ENCODE measurements at places on chromosomes 11 and 22.

DNA sequence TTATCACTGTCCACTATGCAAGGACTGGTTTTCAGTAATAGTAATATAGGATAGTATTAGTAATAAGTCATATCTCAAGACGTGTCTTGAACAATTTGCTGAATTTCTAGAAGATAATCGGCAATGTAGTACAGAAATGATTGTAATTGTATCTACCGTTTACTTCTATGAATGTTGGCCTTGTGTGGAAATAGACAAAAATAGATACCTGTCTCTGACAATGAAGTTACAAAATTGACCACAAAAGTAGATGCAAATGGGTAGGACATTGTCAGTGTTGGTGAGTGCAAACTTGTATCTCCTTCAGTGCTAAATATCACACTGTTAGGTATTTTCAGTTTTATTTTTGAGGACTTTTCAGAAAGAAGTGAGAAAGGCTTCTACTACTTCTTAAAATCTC, 43.1 kb downstream of the SVIP start:
- no peak for DNase-seq

DNA sequence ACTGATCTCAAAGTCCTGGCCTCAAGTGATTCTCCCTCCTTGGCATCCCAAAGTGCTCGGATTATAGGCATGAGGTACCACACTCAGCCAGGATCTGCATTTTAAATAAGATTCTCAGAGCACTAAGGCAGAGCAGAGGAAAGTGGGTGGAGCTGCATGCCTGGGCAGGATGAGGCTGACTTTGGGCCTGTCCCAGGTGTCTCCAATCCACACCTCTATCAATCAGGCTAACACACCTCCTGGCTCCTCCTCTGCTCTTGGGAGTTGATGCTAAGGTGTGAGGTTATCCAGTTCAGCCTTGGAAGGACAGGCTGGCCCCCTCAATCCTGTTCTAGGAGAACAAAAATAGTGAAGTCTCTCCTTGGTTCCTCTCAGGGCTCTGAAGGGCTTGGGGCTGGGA, 30.2 kb upstream of the P2RY2 start:
- DNase-seq = no peak

DNA sequence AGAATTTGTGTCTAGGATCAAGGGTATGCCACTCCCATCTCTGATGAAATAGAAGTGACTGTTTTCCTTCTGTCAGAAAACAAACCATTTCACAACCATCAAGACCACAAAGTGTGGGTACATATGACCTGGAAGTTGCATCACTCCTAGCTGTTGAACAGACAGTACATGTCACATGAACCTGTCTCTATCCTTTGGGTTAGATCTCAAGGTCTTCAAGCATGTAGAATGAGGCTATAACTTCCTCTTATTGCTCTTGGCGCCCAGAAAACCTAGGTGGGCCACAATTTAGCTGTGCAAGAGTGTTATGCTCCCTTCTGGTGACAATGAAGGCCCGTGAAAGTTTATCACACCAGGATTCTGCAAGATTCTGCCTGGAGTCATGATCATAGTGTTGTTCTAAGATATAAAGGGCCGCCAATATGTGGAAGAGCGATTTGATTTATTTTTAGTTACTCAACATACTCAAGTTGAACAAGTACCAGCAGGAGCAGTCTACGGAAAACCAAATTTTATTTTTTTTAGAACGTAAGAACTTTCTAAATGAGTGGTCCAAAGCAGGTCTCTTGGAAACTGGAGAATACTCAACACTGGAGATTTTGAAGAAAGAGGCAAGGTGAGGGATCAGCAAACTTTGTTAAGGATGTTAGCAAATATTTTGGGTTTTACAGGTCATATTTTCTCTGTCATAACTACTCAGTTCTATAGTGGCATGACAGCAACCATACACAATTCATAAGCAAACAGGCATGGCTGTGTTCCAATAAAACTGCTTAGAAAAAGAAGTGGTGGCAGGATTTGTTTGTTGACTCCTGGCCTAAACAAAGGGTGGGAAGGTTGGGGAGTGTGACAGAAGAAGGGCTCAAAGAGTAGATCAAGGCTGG, 101.8 kb downstream of the USP35 start:
- no peak for DNase-seq

DNA sequence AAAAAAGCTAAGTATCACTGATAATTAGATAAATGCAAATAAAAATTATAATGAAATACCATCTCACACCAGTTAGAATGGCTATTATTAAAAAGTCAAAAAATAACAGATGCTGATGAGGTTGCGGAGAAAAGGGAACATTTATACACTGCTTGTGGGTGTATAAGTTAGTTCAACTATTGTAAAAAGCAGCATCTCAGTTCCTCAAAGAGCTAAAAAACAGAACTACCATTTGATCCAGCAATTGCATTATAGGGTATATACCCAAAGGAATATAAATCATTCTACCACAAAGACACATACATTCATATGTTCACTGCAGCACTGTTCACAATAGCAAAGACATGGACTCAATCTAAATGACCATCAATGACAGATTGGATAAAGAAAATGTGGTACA, 120.3 kb upstream of the ZBED5 start:
- DNase-seq = no peak

DNA sequence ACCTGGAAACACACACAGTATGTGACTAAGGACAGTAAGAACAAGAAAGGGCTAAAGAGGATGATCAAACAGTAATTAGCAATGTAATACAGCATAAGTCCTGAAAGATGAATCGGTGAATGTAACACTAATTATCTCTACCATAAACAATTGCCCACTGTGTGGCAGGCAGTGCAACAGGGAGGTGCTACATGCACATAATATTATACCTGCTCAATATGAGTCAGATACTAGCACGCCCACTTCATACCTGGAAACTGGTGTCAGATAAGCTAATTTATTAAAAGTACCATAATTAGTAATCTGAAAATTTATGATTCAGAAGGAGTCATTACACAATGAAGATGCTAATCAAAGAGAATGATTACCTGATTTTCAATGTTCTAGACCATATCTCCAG, 14.9 kb downstream of the CASP12 start:
- no peak for DNase-seq

GRCh38 chr11:119168471-119169281, at the start of gene NLRX1:
Gene NLRX1 (plus strand): TSS chr11:119168725. CDS start chr11:119171404, 2,679 bp downstream.
- DNase-seq = no peak

GRCh38 chr22:17369439-17370025, at the start of gene CECR2:
Gene CECR2 (plus strand): TSS chr22:17369460. CDS start chr22:17369784, 324 bp downstream.
- no peak for DNase-seq

- peak; percentile 50 for DNase-seq
These were observed at the start of gene ESAM for GRCh38 chr11:124762105-124762623. Gene ESAM (minus strand): TSS chr11:124762290. CDS start chr11:124762154, 136 bp downstream.

DNA sequence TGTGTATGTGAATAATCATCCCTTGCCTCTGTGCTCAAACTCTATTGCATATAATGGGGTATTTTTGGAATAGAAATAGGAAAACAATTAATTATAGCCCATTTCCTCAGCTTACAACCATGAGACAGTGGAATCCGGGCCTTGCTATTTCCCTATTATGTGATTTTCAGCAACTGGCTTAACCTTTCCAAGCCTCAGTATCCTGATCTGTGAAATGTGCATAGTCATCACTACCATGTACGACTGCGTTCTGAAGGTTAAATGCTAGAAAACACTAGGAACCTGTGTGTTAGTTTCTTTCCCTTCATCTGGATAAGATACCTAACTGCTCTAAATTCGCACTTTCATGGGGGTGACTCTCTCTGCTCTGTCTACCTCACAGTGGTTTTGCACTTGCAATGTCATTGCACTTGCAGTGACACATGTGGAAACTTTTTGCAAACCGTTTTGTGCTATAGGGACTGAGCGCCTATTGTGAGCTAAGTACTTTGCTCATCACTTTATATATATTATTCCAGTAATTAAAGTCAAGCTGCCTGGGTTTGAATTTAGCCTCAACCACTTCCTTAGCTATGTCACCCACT, 48.3 kb downstream of the IRAG1 start:
- no peak for DNase-seq

DNA sequence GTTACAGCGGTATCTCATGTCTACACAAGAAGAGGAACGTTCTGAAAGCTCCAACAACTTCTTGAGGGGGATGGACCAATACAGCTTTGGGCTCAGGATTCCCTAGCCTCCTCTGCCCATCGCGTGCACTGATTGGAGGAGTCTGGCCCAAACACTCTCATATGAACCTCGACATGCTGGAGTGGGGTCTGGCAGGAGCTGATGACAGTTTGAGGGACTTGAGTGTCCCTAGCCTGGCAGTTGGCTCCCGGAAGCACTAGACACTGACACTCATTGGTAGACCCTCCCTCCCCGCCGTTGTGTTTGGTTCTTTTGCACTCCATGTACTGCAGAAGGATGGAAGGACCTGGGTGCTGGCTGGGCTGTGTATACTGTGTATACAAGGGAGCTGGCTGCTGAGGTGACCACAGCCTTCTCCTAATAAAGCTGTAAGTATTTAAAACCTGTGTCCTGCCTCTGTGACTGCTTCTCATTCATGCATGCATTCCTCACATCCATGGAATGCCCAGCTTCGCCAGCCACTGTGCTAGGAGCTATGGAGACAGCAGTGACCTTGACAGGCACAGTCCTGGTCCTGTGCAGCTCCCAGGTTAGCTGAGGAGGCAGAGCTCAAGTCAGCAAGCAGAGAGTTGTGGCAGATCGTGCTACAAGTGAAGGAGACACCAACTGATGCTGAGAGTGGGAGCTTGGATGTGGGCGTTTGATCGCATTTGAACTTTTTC, 27.9 kb downstream of the ADAMTS15 start:
- DNase-seq = no peak

DNA sequence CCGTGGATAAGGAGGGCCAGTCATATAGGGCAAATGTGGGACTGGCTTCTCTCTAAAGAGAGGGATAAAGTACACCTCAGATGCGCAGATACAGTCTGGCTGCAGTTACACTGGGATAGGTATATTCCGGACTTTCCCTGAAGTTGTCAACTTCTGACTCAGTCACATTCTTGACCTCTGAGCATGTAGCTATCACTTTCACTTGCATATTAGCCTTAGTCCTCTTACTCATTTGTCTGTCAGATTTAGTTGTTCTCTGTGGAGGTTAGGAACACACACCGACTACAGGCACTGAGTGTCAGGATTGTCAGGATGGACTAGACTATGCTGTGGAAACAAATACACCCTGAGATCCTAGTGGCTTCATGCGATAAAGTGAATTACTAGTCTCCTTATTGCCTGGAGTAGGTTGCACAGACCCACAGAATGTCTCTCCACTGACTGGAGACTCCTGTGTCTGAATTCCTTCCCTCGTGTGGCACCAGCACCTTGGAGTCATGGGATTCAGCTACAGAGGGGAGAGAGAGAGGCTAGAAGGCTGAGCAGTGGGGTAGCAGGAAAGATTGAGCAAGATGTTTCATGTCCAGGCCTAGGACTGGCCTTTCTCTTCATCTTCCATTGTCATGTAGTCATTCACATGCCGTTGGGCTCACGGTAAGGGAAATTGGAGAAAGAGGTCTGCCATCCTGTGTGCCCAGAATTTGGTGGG, 654.3 kb downstream of the NTM start:
- DNase-seq = no peak

- DNase-seq = no peak
These were observed 103.1 kb downstream of the SNX19 start for GRCh38 chr11:130813196-130813595.

DNA sequence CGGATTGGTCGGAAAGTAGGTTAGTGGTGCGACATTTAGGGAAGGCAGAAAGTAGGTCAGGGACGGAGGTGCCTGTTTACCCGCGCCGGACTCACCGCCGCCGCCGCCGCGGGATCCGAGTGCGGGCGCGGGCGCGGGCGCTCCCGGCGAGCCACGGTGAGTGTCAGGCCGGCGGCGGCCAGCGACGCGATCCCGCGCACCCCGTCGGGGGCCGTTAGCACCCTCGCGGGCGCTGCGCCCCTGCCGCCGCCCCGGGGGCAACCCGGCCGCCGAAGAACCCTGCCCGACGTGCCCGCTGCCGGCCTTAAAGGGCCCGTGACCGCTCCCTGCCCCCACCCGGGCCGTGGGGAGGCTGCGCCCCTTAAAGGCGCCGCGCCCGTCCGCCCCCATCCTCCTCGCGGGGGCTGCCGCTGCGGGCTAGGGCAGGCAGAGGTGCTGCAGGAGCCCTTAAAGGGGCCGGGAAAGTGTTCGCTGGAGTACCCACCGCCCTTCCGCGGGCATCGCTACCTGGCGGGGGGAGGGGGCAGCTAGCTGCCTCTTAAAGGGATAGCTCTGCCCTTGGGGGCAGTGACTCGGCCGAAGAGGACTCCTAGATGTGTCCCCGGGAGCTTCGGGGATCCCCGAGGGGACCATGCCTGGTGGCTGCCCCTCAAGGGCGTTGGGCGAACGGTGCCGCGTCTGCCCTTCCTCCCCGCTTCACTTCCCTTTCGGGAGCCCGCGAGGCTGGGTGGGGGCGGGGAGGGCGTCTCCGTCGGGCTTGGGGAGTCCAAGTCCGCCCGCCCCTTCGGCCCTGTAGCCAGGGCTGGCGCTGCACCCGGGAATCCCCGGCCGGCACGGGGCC, at the start of gene BMAL1:
Gene BMAL1 (plus strand): TSS at position 23 of the 841 bp plus-strand sequence. CDS start 76,519 bp downstream, outside the sequence.
- DNase-seq = no peak

DNA sequence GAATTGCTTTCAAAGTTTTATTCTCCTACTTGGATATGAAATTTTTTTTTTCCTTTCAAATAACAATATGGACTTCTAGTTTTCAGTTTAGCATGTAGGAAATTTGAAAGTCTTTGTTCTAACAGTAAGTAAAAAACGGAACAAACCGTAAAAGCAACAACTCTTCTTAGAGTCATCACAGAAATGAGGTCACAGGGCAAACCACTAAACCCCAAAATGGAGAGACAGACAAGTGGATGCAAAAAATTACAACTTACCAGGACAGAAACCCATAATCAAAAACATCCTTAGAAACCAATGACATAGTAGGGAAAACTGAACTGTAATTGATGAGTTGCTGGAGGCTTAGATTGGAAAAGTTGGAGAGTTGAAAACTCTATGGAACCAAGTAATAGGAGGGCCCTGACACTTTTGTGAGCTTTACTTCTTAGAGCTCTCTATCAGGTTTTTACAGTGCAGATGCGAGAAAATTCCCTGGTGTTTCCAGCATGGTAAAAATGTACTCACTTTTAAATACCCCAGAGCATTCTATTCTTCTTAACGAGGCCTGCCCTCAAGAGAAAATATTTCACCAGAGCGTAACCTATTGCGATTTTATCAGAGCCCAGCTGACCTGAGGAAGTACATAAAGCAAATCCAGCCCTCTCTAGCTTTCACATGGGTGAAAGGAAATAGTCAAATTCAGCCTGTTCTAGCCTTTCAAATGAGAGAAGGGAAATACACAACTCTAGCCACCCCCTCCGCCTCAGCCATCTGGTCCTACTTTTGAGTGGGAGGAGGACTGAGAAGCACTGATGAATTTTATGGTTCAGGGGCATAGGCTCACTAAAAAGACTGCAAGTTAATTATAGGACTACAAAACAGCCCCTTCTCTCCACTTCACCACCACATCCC, 39.1 kb downstream of the CASP12 start:
- no peak for DNase-seq

- DNase-seq = no peak
These were observed 430.6 kb downstream of the MIAT start for GRCh38 chr22:27088026-27088425.

DNA sequence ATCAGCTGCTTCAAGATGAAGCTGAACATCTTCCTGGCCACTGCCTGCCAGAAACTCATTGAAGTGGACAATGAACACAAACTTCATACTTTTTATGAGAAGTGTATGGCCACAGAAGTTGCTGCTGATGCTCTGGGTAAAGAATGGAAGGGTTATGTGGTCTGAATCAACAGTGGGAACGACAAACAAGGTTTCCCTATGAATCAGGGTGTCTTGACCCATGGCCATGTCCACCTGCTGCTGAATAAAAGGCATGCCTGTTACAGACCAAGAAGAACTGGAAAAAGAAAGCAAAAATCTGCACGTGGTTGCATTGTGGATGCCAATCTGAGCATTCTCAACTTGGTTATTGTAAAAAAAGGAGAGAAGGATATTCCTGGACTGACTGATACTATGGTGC, 22.2 kb upstream of the BIRC3 start:
- DNase-seq = no peak
